ENCODE measurements at places on chromosomes 16 and 17.
A peak's percentile ranks its signal among the peaks of the same experiment; 100 is the strongest.

GRCh38 chr17:1264196-1264595 is 6.0 kb upstream of the BHLHA9 start:
- DNase-seq = no peak

DNA sequence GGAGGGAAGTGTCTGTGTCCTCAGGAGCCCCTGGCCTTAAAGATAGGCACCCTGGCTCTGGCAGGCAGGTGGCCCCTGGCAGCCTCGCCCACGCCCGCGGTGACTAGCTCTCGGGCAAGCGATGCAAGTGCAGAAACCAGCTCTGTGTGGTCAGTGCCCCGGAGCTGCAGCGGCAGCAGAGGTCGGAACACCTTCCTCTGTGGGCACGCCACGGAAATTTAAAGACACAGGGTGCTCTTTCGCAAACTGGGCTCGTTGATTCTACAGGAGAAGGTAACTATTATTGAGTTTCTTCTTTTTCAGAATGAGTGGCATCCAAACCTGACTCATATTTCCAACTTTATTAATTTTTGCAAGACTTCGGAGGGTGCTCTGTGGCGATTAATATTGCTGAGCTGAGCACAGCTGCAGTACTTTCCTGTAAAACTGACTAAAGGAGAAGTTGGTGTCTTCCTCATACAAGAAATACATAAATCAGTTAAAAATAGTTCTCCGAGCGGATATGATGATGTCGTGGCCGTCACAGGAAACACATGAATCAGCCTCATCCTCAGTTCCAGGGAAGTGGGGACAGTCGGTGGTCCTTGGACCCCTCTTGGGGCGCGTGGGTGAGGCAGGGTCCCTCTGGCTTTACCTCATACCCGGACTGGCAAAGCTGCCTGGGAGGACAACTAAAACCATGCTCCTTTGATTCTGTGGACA is 120.2 kb downstream of the METRNL start:
- peak; percentile 33 for DNase-seq

DNA sequence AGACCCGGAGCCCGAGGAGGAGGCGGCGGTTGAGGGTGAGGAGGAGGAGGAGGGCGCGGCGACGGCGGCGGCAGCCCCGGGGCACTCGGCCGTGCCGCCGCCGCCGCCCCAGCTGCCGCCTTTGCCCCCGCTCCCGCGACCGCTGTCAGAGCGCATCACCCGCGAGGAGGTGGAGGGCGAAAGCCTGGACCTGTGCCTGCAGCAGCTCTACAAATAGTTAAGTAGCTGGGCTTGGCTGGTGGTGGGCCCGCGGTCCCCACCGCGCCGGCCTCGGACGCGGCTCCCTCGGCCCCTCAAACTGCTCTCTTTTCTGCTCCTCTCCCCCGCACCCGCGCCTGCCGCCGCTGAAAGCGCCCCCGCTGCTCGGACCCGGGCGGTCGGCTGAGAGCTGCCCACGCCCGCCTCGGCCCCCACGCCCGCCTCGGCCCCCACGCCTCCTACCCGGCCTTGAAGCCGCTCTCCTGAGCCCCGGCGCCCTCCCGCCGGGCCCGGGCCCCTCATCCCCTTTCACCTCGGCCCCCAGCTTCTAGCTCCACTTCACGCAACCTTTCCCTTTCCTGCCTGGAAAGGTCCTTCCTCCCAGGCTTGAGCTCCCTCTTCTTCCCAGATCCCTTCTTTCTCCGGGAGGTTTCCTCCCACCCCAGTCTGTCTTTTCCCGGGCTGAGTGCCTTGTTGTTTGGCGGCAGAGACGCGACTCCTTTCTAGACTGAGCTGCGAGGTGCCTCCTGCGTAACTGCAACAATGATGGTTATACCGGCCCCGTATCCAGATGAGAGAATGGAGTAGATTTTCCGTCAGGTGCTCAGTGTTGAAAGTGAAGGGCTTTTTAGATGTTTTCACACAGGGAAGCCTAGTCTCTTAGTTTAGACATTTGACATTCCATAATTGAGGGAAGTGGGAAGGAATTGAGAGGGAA is 850 bp downstream of the PPM1E start:
- DNase-seq = no peak

DNA sequence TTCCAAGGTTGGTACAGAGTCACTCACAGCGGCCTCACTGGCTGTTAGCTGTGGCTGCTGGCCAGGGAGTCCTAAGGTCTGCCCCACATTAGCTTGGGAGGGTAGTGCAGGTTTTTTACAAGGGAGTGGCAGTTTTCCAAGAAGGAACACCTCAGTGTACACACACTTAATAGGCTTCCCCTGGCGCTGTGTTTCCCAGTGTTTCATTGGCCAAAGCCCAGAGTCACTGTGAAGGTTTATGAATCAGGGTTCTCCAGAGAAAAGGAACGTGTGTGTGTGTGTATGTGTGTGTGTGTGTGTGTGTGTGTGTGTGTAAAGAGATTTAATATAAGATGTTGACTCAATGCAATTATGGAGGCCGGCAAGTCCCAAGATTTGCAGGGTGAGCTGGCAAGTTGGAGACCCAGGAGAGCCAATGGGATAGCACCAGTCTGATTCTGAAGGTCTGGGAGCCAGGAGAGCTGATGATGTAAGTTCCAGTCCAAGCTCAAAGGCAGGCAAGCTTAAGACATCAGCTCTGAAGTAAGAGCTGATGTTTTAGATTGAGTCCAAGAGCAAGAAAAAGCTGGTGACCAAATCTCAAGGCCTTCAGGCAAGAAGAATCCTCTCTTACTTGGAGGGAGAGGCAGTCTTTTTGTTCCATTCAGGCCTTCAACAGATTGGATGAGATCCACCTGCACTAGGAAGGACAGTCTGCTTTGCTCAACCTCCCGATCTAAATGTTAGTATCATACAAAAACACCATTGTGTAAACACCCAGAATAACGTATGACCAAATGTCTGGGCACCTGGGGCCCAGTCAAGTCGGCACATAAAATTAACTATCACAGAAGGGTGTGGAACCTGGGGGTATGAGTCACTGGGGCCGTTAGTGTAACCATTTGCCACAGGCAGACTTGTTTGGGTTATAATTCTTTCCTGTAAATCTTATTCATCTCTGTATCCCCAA is 206.8 kb downstream of the PRKCA start:
- no peak for DNase-seq

GRCh38 chr16:19472482-19472881 is 49.4 kb downstream of the GDE1 start:
- DNase-seq = no peak

GRCh38 chr16:81514041-81514559 is 69.5 kb downstream of the CMIP start:
- DNase-seq = no peak

DNA sequence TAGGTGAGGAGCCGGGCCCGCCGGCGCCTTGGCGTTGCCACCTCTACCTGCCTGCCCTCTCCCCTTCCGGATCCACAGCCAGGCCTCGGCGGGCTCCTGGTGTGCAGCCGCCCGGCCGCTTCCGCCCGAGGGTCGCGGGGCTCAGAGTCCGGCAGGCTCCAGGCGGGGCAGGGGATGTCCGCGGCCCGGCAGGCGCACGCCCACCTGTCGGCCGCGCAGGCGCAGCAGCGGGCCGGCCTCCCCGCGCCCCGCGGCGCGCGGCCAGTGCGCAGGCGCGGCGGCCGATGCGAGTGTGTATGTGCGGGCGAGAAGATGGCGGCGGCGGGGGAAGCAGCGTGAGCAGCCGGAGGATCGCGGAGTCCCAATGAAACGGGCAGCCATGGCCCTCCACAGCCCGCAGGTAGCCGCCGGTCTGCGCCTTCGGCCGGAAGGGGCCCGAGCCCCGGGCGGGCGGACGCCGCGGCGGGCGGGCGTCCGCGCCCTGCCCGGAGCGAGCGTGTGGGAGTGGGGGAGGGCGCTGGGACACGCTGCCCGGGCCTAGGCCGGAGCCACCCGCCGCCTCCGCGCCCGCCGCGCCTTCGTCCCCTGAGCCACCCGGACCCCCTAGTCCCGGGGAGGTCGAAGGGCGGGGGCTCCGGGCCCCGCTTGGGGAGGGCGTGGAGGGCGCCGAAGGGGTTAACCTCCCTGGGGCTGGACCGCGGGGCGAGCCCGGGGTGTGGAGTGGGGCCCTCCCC is at the start of gene USP10:
USP10 (plus strand) TSS at position 289 of the 734 bp plus-strand sequence; CDS start at position 380, 91 bp downstream.
- peak; percentile 24 for DNase-seq

- DNase-seq = no peak
These were observed 19.1 kb downstream of the TRARG1 start for GRCh38 chr17:1298606-1299005.

- DNase-seq = no peak
These were observed 105.4 kb downstream of the YPEL2 start for GRCh38 chr17:59436900-59437299.

- DNase-seq = no peak
These were observed 1.6 kb downstream of the FAM83G start for GRCh38 chr17:19002805-19003542.

- DNase-seq = no peak
These were observed 750 bp upstream of the ALDOC start for GRCh38 chr17:28577466-28577824.

GRCh38 chr16:64648282-64648681 is 473.6 kb downstream of the CDH11 start:
- DNase-seq = no peak

GRCh38 chr17:79840269-79840988 is 1.2 kb upstream of the CBX4 start:
- DNase-seq = no peak

DNA sequence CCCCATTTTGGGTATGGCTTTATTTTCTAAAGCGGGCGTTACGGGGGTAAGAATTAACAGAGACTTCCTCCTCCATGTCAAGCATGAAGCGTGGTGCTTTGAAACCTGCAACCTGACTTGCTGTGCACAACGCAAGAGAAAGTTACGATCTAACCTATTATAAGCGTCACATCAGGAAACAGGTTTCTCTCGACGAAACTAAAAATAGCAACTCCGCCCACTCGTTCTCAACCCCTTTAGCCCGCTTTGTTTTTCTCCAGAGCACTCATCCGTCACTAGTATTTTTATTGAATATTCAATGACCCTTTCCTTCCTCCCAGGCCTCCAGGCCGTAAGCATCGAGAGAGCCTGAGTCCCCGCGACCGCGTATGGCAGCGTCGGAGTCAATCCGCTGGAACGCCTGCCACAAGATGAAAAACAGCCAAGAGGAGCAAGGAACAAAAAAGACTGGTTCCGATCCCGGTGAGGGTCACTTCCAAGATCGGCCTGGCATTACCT is 555 bp downstream of the NUP88 start:
- DNase-seq = no peak

DNA sequence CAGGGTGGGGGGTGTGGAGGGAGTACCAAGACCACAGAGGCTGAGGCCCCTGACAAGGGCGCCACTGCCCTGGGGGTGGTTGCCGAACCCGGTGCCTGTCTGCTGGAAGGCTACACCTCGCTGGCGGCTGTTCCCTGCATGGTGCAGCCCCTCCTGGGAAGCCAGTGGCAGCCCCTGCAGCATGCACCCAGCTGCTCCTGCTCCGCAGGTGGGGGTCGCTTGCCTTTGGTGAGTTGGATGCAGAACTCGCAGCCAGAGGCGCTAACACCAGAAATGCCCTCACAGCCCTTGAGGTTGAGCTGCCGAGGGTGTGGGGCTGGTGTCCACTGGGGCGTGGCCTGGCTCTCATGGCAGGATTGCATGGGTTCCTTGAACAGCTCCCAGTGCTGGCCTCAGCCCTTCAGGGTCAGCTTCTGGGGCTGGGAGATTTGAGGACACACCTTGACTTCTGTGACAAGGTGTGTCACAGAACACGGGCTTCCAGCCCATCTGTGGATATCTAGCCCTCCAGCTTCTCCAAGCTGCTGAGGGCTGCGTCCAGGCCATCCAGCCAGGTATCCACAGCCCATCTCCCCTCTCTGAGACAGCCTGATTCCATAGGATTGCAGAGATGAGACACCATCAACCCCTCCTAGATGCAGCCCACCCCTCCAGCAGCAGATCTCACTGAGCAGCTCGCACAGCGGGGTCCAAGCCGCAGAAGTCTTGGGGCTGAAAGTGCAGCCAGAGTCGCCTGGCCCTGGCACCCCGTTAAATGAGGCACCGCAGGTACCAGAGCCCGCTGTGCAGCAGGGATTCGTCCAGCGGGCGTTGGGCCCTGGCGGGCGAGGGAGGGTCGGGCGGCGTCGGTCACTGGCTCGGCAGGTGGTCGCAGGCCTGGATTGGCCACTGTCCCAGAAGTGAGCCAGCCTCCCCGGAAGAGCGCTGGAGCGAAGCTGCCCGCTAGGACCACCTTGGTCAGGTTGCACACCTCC is 586.3 kb downstream of the KCNJ18 start:
- DNase-seq = no peak
